ENCODE measurements at places on chromosomes 7 and 10. TPM values are rescaled to one million over a fixed set of nuclear protein-coding genes. Genes with fewer than 3 reads are reported as not detected.

DNA sequence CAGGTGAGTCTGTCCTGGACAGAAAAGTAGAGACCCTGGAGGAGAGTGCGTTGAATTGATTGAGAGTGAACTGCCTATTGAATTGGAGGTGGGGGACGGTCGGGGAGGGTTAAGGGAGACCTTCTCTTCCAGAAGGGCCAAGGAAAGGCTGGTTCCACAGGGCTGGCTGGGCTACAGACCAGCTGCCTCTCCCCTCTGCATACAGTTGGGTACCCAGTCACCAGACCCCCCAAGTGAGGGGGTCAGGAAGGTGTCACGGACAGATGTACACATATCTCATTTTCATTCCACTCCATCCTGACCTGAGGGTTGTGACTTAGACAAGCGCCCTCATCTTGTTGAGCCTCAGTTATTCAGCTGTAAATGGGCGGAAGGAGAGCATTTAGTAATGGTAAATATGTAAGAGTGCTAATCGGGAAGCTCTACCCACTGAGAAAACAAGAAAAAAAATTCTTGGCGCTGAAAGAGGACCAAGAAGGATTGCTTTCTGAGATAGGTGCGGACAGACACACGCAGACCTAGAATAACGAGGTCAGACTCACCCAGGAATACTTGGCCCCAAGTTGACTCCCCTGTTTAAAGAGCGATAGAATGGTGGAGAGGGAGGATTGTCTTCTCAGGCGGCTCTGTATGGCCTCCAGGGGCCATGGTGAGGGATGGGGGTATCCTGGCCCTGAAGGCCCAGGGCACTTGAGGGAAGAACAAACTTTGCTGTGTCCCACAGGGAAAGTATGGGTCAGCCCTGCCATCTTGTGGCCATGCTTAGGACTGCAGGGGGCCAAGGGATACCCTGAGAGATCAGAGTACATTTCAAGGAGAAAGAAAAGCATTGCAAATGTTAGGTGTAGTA, 7.2 kb upstream of the MBL2 start:
- DNase-seq, result no peak

DNA sequence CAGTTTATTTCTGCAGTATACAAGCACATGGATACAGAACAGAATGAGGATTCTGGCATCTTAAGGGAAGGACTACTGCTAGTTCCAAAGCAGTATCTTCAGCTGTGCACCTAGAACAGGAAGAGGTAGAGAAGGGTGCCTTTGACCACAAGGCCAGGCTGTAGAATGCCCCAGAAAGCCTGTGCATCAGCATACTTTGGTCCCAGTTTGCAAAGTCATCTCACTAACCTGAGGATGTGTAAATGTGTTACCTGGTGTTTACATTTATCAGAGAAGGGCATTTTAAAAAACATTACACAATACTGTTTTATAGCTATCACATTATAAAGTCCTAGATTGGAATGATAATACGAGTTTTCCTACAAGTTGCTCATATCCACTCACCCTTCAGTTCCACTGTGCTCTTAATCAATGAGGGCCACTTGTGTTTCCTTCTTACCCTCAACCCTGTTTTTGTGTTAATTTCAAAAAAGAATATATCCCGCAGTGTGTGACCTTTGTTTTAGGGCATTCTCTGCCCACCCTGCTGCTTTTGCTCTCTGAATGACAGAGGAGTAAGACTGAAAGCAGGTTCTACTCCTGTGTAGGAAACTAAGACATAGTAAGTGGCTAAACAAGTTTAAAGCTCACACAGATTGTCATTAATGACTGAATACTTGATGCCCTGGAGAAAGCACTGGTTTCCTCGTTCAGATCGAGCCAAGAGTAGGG, 3.4 kb downstream of the SLC35G1 start:
- no peak for DNase-seq

DNA sequence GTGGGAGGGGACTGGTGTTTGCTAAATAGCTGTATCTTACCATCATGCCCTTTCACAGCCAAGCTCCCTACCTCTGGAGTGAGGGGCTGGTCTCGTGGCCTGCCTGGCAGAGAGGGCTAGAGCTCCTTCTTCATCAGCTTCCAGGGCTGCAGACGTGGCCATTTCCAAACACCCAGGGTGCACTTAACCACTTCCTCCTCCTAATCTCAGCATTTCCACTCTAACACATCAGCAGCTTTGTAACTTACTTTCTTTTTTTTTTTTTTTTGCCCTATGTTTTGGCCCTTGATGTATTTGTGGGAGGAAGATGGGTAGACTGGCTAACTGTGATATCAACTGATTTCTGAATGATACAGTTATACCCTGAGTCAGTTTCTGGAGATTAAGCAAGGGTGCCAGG, 27.4 kb downstream of the LRRC4 start:
- DNase-seq, result no peak

GRCh38 chr10:100747456-100748230, 2.3 kb downstream of the PAX2 start:
- no peak for DNase-seq

GRCh38 chr10:128995676-128996075, 471.4 kb upstream of the MGMT start:
- no peak for DNase-seq

GRCh38 chr7:38840736-38841460, 68.1 kb downstream of the VPS41 start:
- DNase-seq, result no peak

GRCh38 chr7:100899432-100899831, 3.7 kb upstream of the ACHE start:
- no peak for DNase-seq

- DNase-seq, result no peak
Measured at GRCh38 chr10:19811540-19811939, 4.7 kb upstream of the PLXDC2 start.

DNA sequence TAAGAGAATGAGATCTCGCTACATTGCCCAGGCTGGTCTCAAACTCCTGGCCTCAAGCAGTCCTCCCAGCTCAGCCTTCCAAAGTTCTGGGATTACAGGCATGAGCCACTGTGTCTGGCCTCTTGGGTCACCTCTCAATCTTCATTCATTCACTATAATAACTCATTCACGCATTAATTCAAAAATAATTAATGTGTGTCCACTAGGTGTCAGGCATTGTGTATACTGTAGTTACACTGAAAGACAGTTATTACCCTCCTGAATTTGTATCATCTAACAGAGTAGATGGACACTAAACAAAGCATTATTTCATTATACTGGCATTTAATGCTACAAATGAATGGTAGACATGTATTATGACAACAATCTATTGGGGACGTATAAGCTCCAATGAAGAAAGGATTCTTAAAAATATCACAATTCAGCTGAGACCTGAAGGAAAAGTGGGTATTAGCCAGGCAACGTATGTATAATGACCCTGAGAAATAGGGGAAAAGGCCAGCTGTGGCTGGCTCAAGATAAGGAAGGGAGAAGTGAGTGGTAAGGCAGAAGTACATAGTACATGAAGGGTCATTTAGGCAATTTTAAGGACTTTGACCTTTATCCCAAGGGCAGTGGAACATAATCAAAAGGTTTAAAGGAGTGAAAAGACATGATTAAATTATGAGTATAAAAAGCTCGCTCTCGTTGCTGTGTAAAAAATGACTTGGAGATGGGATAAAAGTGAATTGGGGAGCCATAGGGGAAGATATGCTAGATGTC, 150.7 kb downstream of the BTAF1 start:
- DNase-seq, result no peak

DNA sequence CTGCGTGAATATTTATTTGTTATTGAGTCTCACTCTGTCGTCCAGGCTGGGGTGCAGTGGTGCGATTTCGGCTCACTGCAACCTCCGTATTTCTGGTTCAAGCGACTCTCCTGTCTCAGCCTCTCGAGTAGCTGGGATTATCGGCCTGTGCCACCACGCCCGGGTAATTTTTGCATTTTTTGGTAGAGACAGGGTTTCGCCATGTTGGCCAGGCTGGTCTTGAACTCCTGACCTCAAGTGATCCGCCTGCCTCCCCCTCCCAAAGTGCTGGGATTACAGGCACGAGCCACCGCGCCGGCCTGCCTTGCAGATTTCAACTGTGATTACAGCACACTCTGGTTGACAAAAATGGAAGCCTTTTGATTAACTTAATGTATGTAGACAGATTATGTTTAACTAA, 730.0 kb upstream of the VSTM2A start:
- DNase-seq, result no peak

DNA sequence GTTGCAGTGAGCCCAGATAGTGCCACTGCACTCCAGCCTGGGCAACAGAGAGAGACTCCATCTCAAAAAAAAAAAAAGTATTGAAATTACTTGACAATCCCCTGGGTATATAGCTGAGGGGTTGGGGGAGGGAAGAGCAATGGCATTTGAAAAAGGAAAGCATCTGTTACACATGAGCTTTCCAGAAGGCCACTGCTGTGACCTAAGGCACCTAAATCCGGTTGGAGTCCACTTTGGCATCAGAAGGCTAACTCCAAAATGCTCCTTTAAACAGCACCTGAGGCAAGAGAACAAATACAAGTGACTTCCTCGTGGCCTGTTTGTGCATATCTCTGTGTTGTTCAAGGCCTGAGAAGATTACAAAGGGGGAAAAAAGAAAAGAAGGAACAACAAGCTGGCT, 74.8 kb upstream of the PALS2 start:
- DNase-seq, result no peak

Gene CXCL12
- 121 TPM for total RNA-seq

Gene LIPF
- not detected for total RNA-seq

Gene IL15RA
- 3.9 TPM for total RNA-seq

Gene GPR85
- 4.6 TPM for total RNA-seq

Gene UNCX
- total RNA-seq, result not detected

Gene GDF10
- 1.7 TPM for total RNA-seq

Gene ANKRD61
- not detected for total RNA-seq

Gene FAM25A
- not detected for total RNA-seq

Data from cardiac septum (tissue), 1 donor.